ENCODE measurements at places on chromosomes 7 and 10.

- DNase-seq = no peak
- no peak overlapping the region for H3K27ac ChIP-seq
- no peak overlapping the region for H3K4me3 ChIP-seq
- no peaks in the 10 kb centered on the region for H3K27me3 ChIP-seq
- H3K4me1 ChIP-seq = no peaks in the 10 kb centered on the region
Observed at GRCh38 chr7:82247814-82248433, 195.7 kb downstream of the CACNA2D1 start.

- DNase-seq = no peak
- no peak overlapping the region for H3K27ac ChIP-seq
- H3K36me3 ChIP-seq = no peaks in the 10 kb centered on the region
- no peaks in the 10 kb centered on the region for H3K27me3 ChIP-seq
- no peaks in the 10 kb centered on the region for H3K4me1 ChIP-seq
- H3K4me3 ChIP-seq = no peak overlapping the region
Observed at GRCh38 chr7:124399941-124400340, 365.7 kb downstream of the GPR37 start.

- H3K36me3 ChIP-seq = no peaks in the 10 kb centered on the region
- peak overlapping the region; percentile 57 for H3K4me3 ChIP-seq
- H3K27ac ChIP-seq = no peak overlapping the region
- DNase-seq = peak; percentile 65
Observed at GRCh38 chr7:44309271-44310091, 15.9 kb downstream of the CAMK2B start.

DNA sequence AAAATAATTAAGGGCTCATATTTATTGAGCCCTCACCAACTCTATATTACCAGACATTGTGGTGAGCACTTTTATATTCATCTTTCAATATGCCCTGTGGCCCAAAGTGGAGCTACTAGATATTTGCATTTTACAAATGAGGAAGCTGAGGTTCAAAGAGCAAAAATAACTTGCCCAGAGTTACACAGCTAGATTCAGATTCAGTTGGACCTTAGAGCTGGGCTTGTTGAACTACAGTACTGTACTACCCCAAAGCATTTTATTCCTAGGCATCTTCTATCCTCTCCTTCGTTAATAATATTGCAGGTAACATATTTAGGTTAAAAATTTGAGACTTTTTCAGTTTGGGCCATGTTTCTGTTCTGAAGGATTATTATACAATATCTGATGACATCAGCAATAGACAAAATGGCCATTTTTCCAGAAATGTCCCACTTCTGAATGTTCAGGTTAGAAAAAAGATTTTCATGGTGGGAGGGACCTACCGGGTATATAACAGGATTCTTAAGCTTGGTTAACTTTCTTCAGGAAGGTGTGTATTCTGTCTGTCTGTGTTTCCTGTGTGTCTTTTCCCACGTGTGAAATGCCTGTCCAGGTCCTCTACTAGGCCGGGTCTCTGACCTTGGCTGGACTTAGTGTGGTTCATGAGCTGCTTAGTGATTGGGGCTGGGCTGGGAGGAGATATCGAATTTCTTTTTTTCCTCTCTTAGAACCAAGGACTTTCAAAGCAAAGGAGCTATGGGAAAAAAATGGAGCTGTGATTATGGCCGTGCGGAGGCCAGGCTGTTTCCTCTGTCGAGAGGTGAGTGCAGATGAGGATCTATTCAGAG lies 13.6 kb downstream of the PRXL2A start:
- H3K4me1 ChIP-seq = no peaks in the 10 kb centered on the region
- H3K36me3 ChIP-seq = peaks cover 29% of the 10 kb centered on the region
- H3K27me3 ChIP-seq = 0 out of 2 replicates have a peak, but pooled peaks cover 3% of the 10 kb centered on the region
- H3K4me3 ChIP-seq = no peak overlapping the region

DNA sequence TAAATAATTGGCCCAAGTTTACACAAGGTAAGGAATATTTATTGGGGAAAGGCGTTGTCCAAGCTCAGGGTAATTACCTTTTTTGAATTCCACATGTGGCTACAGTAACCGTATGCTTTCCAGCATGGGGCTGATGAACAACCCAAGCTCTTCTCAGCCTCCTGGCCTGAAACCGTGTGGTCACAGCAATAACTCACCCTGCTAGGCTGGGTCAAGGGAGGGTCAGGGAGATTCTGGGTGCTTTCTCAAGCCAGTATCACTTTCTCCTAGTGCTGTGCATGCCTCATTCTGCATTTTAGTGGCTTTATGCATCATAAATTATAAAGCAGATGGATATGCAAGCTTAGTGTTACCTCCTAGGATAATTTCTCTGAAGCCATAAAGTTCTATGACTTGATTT lies 273.9 kb downstream of the PAXIP1 start:
- DNase-seq = no peak
- no peaks in the 10 kb centered on the region for H3K4me1 ChIP-seq
- H3K27ac ChIP-seq = no peak overlapping the region
- H3K4me3 ChIP-seq = no peak overlapping the region

- no peak overlapping the region for H3K27ac ChIP-seq
- H3K4me3 ChIP-seq = no peak overlapping the region
- no peaks in the 10 kb centered on the region for H3K4me1 ChIP-seq
- H3K36me3 ChIP-seq = no peaks in the 10 kb centered on the region
- H3K27me3 ChIP-seq = no peaks in the 10 kb centered on the region
Observed at GRCh38 chr7:22651534-22652243, 75.3 kb upstream of the IL6 start.

DNA sequence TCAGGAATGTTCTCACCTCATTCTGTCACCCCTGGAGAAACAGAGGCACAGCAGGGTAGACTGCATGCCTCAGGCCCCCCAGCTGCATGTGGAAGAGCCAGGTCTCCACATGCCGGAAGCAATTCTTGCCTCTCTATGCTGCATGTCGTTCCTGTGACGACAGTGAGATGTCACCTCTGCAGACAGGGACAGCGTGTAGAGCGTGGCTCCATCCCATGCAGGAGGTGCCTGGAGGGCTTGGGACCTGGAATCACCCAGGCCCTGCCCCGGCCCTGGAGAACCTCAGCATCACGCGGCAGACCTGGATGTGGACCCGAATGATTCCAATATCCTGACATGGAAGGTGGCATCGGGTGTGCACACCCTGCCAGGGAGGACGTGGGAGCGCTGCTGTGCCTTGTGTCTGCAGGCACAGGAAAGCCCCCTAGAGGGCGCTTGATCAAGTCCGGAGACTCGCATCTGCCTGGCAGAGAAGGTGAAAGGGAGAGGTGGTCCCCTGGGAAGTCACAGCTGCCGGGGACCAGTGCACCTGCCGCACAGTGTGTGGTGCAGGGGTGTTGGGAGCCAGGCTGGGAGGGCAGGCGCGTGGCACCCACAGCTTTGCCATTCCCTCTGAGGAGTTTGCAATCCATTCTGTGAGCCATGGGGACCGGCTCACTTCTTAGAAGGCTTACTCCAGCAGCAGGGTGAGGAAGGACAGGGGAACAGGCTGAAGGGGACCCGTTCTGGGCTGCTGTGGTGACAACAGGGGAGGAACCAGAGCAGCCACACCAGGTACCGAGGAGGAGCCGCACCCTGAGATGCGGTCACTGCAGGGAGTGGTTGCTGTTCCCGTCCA lies 45.3 kb upstream of the EN2 start:
- H3K4me3 ChIP-seq = no peak overlapping the region
- H3K36me3 ChIP-seq = no peaks in the 10 kb centered on the region
- peaks cover 11% of the 10 kb centered on the region for H3K4me1 ChIP-seq
- no peak for DNase-seq
- H3K27me3 ChIP-seq = peaks cover 3% of the 10 kb centered on the region

GRCh38 chr7:142194201-142194600 lies 63.7 kb downstream of the PRSS58 start:
- H3K27ac ChIP-seq = no peak overlapping the region
- H3K36me3 ChIP-seq = no peaks in the 10 kb centered on the region
- no peak for DNase-seq
- H3K4me3 ChIP-seq = no peak overlapping the region

GRCh38 chr7:36430186-36430585 lies 40.5 kb downstream of the ANLN start:
- no peak overlapping the region for H3K4me3 ChIP-seq
- H3K27me3 ChIP-seq = no peaks in the 10 kb centered on the region
- H3K36me3 ChIP-seq = no peaks in the 10 kb centered on the region
- H3K4me1 ChIP-seq = no peaks in the 10 kb centered on the region
- no peak overlapping the region for H3K27ac ChIP-seq
- DNase-seq = no peak

DNA sequence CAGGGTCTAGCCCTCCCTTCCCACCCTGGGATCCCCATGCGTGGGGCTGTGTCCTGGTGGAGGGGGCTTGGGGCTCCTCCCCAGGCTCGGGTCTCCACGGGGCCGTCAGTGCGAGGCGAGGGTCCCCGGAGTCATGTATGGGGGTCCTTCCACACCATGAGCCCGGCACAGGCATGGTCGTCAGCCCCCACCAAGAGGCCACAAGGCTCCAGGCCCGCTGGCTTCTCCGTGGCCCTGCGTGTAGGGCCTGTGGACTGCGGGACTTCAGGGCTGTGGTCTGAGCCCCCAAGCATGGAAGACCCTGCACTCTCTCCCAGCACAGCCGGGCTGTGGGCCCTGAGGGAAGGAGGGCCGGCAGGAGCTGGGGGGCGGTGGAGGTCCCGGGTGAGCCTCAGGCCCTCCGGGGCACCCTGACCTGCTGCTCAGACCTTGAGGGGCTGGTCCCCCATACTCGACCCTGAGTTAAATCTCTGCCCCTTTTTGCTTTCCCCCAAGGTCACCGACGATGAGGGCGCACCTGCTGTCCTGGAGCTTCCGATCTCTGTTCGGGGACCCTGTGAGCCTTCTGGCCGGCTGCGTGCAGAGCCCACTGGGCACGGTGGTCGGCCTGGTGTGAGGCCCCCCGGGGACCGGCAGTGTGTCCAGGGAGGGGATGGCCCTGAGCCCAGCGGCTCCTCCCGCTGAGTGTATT lies 19.7 kb downstream of the PWWP2B start:
- H3K4me1 ChIP-seq = peaks cover 37% of the 10 kb centered on the region
- H3K27ac ChIP-seq = no peak overlapping the region
- H3K27me3 ChIP-seq = no peaks in the 10 kb centered on the region
- DNase-seq = no peak
- no peak overlapping the region for H3K4me3 ChIP-seq

DNA sequence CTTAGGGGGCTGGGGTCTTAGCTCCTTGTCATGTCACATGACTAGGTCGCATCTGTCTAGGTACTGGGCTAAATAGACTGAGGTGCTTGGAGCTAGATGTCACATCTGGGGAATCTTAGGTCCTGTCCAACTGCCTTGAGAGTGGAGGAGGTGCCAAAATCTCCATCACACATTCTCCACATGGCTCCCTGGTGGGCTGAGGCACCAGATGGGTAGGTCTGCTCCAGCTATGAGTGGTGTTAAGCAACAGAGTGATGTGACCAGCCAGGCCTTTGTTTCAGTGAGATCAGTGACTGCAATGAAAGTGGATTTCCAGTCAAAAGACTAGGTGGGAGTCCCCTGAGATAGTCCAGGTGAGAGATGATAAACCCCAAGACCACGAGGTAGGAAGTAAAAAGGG lies 251.8 kb downstream of the BMPER start:
- no peak overlapping the region for H3K27ac ChIP-seq
- no peak for DNase-seq
- no peak overlapping the region for H3K4me3 ChIP-seq

DNA sequence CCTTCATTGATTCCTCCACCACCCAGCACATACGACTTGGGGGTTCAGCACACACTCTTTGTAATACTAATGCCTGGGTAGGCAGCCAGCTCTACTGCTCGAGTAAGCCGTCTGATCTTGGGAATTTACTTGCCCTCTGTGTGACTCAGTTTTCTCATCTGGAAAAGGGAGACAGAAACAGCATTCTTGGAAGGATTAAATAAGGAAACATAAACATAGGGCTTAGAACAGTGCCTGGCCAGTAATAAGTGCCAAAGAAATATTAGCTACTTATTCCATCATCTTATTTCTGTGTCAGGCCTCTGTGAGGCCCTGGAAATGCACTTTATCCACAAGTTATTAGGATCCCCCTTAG lies 130.1 kb downstream of the TNS3 start:
- H3K4me1 ChIP-seq = no peaks in the 10 kb centered on the region
- no peaks in the 10 kb centered on the region for H3K36me3 ChIP-seq
- H3K27ac ChIP-seq = no peak overlapping the region
- no peaks in the 10 kb centered on the region for H3K27me3 ChIP-seq
- DNase-seq = no peak

DNA sequence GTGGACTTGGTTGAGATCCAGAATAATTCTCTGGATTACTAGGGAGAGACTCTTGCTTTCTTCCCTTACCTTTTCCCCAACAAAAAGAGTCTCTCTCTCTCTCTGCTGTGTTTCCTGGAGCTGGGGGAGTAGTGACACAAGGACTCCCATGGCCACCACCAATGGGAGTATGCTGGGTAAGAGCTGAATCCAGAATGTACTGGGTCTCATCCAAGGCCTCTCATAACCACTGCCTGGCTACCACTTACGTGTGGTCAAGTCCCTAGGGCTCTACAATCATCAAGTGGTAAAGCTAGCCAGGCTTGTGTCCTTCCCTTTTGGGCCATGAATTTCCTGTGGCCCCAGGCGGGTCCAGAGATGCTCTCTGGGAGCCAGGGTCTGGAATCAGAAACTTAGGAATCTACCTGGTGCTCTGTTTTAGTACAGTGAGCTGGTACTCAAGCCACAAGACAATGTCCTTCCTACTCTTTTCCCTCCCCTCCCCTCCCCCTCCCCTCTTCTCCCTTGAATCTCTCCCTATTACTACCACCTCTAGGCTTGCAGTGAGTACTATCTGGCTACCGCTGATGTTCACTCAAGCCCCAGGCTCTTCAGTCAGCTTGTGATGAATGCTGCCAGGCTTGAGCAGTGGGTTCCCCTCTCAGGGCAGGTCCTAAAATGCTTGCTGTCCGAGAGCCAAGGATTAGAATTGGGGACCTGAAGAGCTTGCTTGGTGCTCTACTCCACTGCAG lies 196.6 kb downstream of the BBS9 start:
- H3K4me3 ChIP-seq = no peak overlapping the region
- no peaks in the 10 kb centered on the region for H3K36me3 ChIP-seq
- no peaks in the 10 kb centered on the region for H3K27me3 ChIP-seq
- H3K4me1 ChIP-seq = no peaks in the 10 kb centered on the region

DNA sequence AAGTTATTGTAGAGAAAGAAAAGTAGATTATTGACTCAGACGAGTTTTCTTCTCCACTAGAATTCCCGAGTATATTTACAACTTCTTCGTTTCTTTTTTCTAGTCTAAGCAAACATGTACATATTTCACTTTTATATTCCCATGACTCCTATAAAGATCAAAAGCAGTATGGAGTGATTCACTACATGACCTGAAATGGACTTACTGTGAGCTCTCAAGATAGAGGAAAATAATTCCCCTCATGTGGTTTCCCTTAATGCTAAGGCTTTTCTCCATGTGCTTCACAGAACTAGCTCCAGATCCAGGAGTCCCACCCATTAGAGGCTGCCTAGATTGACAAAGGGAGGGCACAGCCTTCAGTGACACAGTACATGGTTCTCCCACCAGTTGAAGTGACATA lies 823.1 kb upstream of the LRRTM3 start:
- H3K27me3 ChIP-seq = no peaks in the 10 kb centered on the region
- no peak for DNase-seq
- H3K36me3 ChIP-seq = no peaks in the 10 kb centered on the region
- no peak overlapping the region for H3K4me3 ChIP-seq
- no peak overlapping the region for H3K27ac ChIP-seq

GRCh38 chr7:123440101-123440548 lies 94.3 kb downstream of the IQUB start:
- peak overlapping the region; percentile 59 for H3K27ac ChIP-seq
- peaks cover 6% of the 10 kb centered on the region for H3K4me1 ChIP-seq
- H3K27me3 ChIP-seq = no peaks in the 10 kb centered on the region
- H3K36me3 ChIP-seq = no peaks in the 10 kb centered on the region
- peak; percentile 78 for DNase-seq

GRCh38 chr7:104909096-104909495 lies 104.9 kb upstream of the KMT2E start:
- no peaks in the 10 kb centered on the region for H3K27me3 ChIP-seq
- DNase-seq = no peak
- no peak overlapping the region for H3K4me3 ChIP-seq
- H3K27ac ChIP-seq = no peak overlapping the region

- H3K27me3 ChIP-seq = no peaks in the 10 kb centered on the region
- no peaks in the 10 kb centered on the region for H3K36me3 ChIP-seq
- H3K4me1 ChIP-seq = no peaks in the 10 kb centered on the region
- no peak overlapping the region for H3K27ac ChIP-seq
Observed at GRCh38 chr10:64733980-64734379, 1212.8 kb downstream of the REEP3 start.
